Neural progenitor cell (in vitro differentiated cells): ENCODE measurements at places on chromosomes 16 and 17.

DNA sequence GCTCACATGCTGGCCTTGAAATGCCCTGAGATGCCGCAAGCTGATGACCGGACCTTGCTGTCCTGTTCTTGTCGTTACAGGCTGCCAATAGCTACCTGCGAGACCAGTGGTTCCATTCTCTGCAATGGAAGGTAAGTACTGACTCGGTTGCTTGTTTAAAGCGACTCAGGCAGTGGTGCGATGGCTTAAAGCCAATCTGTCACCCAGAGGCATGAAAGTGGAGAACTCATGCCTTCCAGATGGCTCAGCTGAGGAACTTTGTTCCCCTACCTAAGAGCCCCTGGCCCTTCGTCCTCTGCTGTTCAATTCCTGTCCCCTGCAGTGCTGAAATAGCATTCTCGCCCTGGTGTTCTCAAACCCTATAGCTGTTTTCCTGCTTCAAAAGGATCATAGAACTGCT is 158.3 kb upstream of the PLCG2 start:
- DNase-seq: no peak

GRCh38 chr17:78925662-78926555 is 722 bp upstream of the TIMP2 start:
- peak; percentile 45 for DNase-seq

- no peak for DNase-seq
Measured at GRCh38 chr16:87832741-87833502, 36.4 kb downstream of the SLC7A5 start.

- no peak for DNase-seq
Measured at GRCh38 chr17:16931318-16932060, 40.4 kb downstream of the TNFRSF13B start.

GRCh38 chr17:27315322-27315721 is 21.4 kb downstream of the WSB1 start:
- no peak for DNase-seq

- no peak for DNase-seq
Measured at GRCh38 chr17:43946781-43947180, 4.5 kb upstream of the PPY start.

DNA sequence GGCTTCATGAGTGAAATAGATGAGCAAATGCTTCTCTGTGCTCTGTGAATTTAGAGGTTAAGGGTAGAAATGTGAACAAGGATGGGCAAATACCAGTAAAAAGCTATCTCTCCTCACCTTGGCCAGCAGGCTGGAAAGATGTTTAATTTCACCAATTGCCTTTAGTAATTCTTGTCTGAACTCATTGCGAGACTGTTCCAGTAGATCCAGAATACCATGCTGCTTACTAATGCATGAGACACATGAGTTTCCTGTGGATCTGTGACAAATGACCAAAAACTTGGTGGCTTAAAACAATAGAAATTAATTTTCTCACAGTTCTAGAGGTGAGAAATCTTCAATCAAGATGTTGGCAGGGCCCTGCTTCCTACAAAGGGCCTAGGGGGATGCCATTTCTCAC is 9.3 kb upstream of the ZNF624 start:
- DNase-seq: no peak

- DNase-seq: no peak
Measured at GRCh38 chr16:14146445-14146844, 75.3 kb downstream of the MRTFB start.

GRCh38 chr16:23298290-23298915 is 3.7 kb upstream of the SCNN1B start:
- no peak for DNase-seq

GRCh38 chr16:82096641-82097040 is 61.6 kb downstream of the HSD17B2 start:
- no peak for DNase-seq

DNA sequence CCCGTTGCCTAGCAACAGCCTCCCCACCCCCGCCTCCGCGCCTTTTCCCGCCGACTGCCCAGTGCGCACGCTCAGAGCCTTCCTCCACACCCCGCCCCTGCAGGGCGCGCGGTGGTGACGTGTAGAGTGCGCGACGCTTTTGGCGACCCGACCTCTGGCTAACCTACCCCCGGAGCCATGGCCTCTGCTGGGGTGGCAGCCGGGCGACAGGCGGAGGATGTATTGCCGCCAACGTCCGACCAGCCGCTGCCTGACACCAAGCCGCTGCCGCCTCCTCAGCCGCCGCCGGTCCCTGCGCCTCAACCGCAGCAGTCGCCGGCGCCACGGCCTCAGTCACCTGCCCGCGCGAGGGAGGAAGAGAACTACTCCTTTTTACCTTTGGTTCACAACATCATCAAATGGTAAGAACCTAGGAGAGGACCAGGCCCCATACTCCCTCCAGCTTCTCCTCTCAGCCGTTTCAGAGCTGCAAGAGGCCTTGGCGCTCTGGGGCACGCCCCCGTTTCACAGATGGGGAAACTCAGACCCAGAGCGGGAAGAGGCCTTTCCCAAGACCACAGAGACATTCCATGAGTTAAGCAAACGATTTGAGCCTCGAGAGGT is at the start of gene MED9:
TSS of gene MED9 (plus strand) at position 136 of the 603 bp plus-strand sequence. CDS start at position 178, 42 bp downstream.
- peak; percentile 97 for DNase-seq

DNA sequence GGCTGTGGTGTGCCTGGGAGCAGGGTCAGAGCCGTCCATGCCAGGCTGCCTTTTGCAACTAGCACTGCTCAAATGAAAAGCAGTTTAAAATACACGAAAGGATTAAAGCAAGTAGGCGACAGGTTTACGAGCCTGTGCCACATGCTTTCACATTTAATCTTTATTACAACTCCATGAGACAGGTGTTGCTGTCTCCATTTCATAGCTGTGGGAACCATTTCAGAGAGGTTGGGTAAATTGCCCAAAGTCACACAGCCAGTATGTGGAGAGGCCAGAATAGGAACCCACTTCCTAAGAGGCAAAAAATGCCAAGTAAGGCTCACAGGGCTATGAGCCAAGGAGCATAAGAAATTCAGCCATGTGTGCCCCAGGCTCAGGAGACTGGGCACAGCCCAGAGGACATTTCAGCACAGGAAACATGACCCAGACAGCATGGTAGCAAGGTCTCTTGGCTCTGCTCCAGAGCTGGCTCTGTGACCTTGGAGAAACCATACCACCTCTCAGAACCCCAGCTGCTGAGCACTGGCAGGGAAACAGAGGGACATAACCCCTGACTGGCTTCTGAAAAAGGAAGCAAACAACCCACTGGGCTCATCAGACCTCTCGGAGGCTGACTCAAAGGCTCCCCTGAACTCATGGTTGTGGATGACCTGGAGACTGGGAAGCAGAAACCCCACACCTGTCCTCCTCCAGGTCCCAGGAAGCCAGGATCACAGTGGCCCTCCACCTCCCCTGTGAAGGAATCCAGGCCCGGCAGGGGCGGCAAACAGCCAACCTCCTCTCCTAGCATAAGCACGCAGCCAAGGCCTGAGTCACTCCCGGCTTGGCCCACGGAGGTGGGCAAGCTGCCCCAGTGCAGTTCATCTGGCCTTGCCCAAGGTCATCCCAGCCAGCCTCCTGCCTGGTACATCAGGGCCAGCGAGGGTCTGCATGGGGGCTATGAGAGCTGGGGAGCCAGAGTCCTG is 40.3 kb upstream of the MRPS23 start:
- DNase-seq: no peak

GRCh38 chr17:16878084-16878483 is 93.8 kb downstream of the TNFRSF13B start:
- DNase-seq: no peak

DNA sequence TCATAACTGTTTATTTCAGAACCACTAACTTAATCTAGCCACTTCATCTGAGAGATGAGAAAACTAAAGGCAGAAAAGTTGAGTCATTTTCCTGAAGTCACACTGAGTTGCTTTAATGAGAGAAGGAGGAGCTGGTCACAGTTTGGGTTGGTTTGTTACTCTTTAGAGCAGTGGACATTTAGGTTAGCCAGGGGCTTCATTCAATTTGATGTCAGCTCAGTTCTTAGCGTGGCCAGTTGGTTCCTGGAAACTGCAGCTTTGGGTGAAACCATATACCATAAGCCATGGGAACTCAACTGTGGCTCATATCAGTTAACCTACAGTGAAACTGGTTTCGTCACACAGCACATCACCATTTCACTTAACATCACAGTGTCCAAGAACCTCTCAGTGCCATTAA is 59.2 kb upstream of the ADORA2B start:
- no peak for DNase-seq

GRCh38 chr16:6229186-6229585 is 1103.5 kb upstream of the RBFOX1 start:
- DNase-seq: peak; percentile 48

GRCh38 chr17:64694207-64694606 is 32.1 kb upstream of the SMURF2 start:
- DNase-seq: no peak

DNA sequence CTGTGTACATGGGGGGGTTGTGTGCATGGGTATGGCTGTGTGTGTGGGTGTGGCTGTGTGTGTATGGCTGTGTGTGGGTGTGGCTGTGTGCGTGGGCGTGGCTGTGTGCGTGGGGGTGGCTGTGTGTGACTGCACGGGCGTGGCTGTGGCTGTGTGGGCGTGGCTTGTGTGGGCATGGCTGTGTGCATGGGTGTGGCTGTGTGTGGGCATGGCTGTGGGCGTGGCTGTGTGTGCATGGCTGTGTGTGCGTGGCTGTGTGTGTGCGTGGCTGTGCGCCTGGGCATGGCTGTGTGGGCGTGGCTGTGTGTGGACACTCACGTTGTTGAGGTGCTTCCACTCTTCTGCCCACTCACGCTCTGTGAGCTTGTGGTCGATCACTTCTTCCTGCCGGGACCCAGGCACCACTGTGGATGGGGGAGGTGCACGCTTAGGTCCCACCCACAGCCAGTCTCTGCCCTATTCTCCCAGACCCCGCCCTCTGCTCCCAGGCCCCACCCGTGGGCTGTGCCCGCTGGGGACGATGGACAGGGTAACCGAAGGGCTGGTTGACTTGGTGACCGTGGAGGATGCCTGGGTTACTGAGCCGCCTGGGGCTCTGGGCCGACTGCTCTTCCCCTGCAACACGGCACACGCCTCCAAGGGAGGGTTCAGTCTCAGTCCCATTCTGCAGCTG is 16.0 kb upstream of the PABPN1L start:
- DNase-seq: no peak

DNA sequence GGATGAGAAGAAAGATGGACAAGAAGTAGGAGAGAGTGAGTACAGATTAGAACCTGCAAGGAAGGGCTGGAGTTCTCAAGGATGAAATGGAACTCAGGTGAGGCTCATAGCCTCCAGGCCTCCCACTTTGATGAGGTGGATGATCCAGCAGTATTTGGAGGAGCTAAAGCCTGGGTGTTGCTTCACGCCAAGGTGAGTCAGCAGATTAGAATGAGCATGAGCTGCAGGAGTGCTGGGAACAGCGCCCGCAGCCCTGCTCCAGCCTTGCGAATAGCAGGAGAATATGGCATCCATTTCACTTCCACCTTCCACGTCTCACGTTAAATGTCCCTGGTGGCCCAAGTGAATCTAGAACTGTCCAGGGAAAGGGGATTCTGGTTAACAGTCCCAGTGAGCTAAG is 94.4 kb upstream of the CPHXL start:
- DNase-seq: no peak

- no peak for DNase-seq
Measured at GRCh38 chr17:59371416-59372100, 40.1 kb downstream of the YPEL2 start.

DNA sequence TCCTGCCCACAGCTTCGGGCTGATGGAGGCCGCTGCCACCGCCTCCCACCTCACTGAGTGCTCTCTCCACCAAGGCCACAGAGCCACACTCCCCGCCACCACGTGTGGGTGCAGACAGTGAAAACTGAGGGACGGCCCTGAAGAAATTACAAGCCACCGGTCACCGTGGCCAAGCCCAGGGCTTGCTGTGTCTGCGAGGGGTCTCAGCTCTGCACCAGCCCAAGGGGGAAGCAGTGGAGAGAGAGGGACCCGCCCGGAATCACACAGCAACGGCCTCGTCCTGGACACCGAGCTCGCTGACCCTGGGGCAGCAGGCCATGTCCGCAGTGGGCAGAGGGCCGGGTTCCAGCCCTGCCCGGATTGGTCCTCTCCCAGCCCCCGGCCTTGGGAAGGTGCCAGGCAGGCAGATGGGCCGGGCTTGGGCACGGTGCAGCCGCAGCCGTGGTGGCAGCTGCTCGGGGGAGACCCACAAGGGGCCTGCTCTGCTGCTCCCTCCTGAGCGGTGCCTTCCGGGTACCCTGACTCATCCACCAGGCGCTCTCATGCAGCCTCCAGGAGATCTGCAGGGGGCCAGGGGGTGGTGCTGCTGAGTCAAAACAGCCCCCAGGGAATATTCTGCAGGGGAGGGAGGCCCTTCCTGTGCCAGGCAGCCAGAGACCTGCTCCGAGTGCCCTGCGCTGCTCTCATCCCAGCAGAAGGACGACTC is 52.0 kb downstream of the CBFA2T3 start:
- peak; percentile 61 for DNase-seq

DNA sequence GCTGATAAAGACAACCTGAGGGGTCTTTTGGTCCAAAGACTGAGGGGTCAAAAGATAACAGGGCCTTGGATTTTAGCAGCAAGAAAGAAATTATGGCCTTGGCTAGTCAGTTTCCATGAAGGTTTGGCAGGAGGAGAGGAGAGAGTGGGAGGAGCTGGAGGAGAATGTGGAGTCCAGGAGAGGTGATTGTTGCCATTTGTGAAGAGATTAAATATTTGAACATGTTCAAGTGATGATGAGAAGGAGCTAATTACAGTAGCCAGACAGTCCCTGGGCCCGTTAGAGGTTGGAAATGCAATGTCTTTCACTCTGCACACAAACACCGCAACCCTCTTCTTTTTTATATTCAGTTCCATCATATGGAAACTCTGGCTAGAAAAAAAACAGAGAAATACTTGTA is 68.6 kb downstream of the TNRC6C start:
- DNase-seq: no peak
